Skeletal muscle cell (primary cell): ENCODE measurements at places on chromosomes 5 and 9.

DNA sequence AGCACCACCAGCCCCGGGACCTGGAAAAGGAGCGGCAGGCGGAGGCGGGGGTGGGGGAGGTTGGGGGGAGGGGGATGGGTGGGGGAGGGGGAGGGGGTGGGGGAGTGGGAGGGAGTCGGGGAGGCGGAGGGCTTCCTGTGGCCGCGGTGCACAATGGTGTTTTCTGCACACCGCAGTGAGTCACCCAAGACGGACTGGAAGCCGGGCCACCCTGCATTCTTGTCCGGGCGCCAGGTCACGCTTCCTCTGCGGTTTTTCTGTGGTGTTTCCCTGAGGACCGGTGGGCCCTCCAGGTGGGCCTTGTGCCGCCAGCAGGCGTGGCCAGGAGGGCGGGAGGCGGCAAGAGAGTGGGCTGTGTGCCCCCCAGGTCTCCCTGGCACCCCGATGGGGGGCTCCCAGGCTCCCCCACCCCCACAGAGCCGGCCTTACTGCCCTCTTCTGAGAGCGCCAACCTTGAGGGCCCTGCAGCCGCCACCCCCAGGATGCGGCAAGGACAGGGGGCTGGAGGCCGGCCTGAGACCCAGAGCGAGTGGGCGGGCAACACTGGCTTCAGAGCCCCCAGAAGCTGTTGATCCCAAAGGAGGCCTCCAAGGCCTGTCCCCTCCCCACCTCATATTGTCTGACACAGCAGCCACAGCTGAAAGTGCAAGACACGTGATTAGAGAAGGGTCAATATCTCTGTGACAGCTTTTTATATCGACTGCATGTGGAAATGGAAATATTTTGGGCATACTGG is 11.1 kb downstream of the EXD3 start:
- DNase-seq: peak; percentile 51

DNA sequence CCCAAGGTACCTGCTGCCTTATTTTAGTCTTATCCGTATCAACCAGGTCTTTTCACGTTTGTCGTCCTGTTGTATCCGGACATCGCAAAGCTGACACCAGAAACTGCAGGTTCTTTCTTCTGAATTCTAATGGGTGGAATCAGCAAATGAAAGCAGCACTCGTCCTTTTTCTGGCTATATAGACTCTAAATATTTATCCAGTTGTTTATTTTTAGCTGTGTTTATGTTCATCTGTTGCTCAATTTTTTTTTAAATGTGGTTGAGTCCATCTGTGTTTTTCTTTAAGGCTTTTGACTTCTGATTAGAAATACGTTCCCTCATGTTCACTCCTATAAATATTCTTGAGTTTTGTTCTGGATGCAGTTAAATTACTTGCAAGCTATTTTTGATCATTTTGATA is 831.7 kb downstream of the MTRR start:
- DNase-seq: no peak

DNA sequence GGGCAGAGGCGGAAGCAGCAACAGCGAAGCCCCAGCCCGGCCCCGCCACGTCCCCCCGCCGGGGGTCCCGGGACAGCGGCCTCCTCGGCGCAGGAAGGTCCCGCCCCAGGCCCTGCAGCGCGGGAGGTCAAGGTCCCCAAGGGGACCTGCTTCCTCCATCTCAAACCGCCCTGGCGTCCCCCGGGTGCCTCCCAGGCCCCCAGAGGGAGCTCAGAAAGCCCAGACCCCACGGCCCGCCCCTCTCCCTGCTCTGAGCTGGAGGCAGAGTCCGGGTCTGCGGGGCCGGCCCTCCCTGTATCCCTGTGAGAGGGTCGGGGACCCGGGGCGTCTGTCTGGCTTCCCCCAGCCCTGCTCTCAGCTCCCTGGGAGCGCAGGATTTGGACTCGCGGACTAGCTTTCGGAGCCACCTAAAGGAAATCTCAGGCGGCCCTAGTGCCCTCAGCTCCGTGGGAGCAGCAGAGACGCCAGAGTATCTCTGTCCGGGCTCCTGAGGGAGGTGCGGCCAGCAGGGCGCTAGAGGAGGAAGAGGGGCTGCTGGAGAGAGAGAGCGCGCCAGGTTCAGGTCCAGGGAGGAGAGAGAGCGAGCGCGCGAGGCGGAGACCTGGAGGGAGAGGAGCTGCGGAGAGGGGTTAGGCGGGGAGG is 30.7 kb downstream of the EXOC3 start:
- DNase-seq: no peak

DNA sequence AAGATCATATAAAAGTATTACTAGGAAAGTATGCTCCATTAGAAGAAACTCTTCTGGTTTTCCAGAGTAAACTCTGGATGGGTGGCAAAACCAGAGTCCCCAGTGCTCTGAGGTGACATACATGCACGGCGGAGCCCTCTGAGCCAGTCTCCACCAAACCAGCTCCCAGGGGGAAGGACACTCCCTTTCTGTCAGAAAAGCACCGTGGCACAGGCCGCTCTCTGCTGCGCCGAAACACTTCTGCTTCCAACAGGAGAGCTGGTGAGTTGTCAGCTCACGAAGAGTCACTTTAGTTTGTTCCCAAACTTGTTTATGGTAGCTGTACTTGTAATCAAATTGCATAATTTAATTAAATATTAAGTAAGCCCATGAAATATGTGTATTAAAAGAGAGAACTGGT is 184.6 kb downstream of the CDK5RAP2 start:
- DNase-seq: no peak

DNA sequence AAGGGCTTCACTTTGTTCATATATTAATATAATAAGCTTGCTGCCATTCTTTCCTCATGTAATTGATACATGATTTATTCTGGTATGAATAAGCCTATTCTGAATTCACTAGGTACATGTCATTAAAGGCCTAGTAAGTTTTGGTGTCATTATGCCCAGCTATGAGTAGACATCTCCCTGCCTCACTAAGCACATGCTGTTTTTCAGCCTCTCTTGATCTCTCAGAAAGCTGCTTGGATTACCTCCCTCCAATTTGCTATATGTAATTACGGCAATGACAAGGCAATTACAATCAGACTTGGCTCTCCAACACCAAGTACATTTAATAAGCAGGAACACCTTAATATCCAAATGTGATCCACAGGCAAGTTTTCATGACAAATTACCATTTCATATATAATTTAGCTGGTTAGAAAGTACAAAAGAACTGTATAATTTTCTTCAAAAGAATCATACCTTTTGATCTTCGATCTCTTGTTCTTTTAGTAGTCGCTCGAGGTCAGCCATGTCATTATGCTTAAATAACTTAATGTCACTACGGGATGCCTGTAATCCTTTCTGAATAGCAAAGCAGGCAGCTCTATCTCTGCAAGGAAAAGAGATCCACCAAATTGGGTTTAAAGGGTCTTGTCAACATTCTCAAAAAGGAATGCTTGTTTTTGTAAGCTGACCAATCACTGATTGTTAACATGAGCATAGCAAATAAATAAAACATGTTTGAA is 56.3 kb downstream of the SPTLC1 start:
- DNase-seq: no peak

- DNase-seq: no peak
Observed at GRCh38 chr5:78472469-78473106, 112.2 kb downstream of the SCAMP1 start.

DNA sequence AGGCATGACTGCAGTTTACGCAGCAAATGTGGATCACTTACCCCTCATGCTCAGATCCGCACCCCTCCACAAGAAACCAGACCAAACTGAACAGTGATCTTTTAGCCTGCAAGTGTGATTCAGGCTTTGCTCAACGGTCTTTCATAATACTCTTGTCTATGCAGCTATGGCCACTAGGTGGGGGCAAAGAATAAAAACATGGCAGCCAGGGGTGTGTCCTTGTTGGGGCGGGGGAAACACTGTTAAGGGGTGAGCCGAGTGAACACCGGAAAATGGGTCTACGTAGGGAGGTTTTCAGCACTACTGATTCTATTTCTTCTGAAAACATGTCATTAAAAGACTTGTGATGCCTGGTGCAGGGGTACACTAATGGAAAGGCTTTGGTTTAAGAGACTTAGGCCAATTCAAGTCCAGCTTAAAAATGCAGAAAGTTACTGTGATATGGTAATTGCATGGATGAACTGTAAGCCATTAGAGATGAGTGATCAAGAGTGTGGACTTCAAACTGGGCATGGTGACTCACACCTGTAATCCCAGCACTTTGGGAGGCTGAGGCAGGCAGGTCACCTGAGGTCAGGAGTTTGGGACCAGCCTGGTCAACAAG is 49.9 kb upstream of the GPR151 start:
- DNase-seq: peak; percentile 14
